ENCODE measurements at places on chromosomes 16 and 17.

DNA sequence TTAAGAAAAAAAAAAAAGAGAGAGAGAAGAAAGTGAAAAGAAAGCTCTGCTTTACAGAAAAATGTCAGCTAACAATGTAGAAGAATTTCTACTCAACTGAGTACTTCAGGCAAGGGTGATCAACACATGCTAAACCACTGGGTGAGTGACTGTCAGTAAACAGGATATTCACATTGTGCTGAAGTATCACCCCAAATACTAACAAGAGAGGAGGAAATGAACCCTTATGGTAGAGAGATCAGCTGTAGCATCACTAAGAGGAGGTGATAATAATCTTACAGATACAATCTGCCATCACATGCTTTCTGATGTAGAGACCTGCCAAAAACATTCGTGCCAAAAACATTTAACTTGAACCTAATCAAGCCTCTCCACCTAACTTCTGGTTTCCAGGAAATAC lies 30.7 kb upstream of the ICAM2 start:
- DNase-seq: no peak

DNA sequence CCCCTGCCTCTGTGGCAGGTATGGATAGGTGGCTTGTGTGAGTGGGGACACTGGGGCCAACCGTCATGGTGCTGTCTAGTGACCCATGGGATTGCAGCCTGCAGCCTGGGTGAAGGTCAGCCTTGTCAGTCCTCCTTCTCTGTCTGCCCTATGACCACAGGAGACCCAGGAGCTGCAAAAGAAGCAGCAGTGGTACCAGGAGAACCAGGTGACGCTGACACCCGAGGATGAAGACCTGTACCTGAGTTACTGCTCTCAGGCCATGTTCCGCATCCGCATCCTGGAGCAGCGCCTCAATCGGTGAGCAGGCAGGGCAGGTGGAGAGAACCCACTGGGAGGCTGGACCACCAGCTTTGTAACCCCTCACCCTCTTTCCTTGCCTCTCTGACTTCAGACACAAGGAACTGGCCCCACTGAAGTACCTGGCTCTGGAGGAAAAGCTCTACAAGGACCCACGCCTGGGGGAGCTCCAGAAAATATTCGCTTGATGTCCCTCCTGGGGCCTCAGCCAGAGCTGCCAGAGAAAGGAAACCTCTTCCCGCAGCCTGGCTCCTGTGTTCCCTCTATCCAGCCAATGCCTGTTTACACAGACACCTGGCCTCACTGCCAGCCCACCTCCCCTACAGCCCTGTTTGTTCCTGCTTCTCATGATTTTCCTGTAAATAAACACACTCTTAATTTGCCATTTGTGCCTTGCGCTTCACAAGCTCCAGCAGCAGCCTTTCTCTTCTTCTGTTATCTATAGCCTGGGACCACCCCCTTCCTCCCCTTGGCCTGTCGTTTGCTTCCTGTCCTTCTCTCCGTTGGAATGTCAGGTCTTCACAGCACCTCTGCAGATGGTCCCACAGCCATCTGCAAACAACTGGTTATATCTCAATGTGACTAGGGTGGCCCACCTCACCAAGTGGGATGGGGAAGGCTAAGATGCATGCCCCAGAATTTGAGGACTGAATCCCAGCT lies 4.5 kb upstream of the KATNB1 start:
- no peak for DNase-seq

DNA sequence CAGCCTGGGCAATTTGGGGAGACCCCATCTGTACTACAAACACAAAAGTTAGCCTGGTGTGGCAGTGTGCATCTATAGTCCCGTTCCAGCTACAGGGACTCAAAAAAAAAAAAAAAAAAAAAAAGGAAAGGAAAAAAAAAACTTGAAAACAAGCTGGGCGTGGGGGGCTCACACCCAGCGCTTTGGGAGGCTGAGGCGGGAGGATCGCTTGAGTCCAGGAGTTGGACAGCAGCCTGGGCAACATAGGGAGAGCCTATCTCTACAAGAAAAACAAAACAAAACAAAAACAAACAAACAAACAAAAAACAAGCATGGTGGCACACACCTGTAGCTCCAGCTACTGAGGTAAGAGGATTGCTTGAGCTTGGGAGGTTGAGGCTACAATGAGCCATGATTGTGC lies 12.9 kb upstream of the CCL17 start:
- no peak for DNase-seq

DNA sequence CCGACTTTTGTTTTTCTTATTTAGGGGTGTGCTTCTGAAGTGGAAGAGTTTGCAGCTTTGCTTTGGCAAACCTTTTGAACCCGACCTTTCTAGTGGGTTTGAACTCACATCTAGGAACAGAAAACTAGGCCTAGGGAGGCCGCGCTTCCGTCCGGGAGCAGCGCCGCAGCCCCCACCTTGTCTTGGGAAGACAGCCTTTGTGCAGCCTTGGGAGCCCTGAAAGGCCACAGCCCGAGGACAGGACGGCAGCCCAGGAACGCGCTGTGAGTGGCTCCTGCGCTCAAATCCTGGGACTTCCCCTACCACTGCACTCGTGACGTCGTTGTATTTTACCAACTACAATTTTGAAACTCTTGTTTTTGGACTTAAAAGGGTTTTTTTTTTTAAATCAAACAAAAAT lies 53.7 kb upstream of the ZNF267 start:
- no peak for DNase-seq

- DNase-seq: no peak
Measured at GRCh38 chr16:65546353-65546791, 424.5 kb upstream of the CDH11 start.

- no peak for DNase-seq
Measured at GRCh38 chr17:22266231-22266630, 573.9 kb downstream of the KCNJ18 start.

GRCh38 chr16:85319208-85319983 lies 207.1 kb upstream of the CIBAR2 start:
- no peak for DNase-seq

DNA sequence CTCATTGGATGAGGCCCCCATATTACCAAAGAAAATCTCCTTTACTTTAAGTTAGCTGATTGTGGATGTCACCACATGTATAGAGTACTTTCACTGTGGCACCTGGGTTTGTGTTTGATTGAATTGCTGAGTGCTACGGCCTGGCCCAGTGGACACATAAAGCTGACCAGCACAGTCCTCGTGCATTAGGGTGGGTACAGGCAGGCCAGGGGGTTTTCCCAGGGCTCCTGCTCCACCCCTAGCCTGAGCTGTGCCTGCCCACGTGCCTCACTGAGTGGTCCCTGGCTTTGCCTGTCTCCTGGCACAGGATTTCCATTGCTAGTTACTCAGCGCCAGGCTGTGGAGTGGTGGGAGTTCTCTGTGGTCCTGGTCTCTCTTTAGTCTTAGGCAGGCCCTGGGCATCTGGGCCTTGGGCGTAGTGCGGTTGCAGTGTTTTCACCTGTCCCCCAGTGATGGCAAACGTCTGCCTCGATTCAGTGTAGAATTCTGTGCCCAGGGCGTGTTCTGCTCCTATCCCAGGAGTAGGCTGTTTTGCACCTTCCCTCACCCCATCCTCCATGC lies 86.0 kb downstream of the RPTOR start:
- DNase-seq: no peak

DNA sequence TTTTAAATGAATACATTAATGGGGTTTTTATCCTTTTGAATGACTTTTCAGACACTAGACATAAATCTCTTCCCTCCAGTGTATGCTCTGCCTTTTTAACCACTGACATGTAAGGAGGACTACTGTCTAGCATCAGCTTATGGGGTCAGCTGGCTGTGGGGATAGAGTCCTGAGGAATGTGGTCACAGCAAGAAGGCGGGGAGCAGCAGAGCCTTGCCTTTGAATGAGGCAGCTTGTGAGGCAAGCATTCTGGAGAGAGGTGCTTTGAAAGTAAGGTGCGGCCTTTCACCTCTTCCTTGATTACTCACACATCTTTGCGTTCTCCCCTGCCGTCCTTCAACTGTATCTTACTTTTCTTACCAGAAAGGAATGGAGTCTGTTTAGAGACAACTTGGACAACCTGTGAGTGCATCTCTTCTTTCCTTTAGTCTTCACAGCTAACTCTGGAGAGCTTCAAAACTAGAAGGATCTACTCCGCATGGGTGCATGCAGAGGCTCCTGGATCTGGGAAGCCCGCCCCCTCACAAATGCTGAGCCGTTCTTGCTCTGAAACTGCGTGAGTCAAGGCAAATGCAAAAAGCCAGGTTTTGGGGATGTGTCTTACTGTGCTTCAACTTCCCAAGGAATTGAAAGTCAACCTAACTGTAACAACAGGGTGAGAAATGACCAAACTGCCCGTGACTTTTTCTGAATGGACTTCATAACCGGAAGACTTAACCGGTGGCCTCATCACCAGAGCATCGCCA lies 49.9 kb downstream of the ADCY7 start:
- DNase-seq: no peak

- DNase-seq: no peak
Measured at GRCh38 chr17:38458521-38458920, 30.3 kb downstream of the ARHGAP23 start.

DNA sequence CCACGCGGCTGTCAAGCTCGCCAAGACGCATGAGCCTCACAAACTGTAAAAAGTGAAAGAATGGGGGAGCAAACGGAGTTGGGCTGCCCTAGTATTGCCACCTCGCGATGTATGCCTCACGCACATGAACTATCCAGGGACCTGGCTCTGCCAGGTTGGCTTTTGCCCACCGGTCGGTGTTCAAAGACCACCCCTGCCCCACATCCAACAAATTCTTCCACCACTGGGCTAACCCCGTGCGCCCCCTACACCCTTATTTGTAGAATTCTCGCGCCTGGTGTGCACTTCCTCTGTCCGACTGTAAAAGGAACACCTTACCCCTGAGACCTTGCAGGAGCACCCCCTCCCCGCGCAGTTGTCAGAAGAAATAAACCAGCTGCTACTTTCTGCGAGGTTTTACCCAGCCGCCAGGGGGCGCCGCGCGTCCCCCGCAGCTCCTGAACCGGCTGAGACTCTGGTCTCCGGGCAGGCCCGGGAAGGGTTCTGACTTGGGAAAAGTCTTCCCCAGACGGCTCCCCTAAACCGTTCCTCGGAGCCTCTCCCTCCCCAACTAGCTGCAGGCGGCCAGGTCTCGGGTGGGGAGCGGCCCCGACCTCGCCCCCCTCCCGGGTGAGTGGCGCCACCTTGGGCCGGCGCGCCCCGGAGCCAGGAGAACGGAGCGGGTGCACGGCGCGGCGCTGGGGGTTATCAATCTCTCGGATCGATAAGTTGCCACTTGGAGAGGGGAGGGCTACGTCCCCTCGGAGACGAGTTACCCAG lies 1.7 kb upstream of the ZNF423 start:
- peak; percentile 31 for DNase-seq

DNA sequence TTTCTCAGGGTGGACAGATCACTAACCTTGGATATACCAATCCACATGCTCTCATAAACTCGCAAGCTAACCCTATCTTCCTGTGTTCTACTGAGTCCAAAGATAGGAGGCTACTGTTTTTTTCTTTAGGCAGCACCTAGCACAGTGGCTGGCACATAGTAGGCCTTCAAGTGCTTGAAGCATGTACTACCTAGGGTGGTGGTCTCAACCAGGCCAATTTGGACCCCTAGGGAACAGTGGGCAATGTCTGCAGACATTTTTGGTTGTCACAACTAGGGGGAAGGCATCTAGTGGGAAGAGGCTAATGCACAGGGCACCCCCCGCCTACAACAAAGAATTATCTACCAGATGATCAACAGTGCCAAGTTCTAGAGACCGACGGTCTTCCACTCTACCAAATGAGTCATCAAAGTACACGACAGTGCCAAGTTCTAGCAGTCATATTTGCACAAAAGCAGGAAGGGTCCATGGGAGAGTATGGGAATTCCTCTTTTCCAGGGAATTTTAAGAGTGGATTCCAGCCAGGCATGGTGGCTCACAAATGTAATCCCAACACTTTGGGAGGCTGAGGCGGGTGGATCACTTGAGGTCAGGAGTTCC lies 390.3 kb downstream of the SLC39A11 start:
- DNase-seq: no peak

GRCh38 chr17:46108550-46109110 lies 84.6 kb downstream of the KANSL1 start:
- no peak for DNase-seq

DNA sequence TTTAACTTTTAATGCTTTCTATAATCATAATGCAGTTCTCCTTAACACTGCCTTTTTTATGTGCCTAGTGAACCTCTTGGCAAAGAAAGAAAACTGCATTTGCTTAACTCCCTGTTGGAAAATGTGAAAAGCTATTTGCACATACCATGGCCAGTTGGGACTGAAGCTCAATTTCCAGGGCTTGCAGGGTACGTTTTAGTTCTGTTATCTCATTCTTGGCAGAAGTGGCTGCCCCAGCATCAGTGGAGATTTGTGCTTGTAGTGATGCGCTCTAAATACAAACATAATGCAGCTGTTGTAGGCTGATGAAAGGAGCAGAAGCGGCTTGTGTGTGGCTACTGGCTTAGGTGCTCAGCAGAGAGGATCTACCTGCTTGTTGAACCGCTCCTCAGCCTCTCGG lies 3.7 kb downstream of the KRT24 start:
- DNase-seq: no peak

DNA sequence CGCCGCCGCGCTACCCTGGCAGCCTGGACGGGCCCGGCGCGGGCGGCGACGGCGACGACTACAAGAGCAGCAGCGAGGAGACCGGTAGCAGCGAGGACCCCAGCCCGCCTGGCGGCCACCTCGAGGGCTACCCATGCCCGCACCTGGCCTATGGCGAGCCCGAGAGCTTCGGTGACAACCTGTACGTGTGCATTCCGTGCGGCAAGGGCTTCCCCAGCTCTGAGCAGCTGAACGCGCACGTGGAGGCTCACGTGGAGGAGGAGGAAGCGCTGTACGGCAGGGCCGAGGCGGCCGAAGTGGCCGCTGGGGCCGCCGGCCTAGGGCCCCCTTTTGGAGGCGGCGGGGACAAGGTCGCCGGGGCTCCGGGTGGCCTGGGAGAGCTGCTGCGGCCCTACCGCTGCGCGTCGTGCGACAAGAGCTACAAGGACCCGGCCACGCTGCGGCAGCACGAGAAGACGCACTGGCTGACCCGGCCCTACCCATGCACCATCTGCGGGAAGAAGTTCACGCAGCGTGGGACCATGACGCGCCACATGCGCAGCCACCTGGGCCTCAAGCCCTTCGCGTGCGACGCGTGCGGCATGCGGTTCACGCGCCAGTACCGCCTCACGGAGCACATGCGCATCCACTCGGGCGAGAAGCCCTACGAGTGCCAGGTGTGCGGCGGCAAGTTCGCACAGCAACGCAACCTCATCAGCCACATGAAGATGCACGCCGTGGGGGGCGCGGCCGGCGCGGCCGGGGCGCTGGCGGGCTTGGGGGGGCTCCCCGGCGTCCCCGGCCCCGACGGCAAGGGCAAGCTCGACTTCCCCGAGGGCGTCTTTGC lies 3.1 kb downstream of the HIC1 start:
- no peak for DNase-seq

DNA sequence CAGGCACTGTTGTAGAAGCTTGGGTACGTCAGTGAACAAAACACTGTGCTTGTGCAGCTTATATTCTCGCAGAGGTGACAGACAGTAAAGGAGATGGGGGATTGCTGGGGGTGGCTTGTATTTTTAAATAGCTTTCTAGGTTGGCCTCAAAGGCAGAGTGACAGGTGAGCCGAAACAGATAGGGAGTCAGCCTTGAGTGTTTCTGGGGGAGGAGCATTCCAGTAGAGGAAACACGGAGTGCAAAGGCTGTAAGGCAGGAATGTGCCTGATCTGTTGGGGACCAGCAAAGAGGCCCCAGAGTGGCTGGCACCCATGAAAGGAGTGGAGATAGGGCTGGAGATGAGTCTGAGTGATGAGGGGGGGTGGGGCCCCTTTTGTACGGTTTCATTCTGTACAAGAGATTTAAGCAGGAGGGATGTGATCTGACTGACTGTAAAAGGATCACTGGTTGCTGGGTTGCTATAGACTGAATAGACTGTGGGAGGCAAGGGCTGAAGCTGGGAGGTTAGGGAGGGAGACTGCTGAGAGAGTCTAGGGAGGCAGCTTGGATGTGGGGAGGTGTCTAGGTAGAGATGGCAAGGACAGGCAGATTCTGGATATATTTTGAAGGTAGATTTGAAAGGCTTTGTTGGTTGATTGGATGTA lies 15.2 kb downstream of the NUP93 start:
- no peak for DNase-seq

All from midbrain (tissue), 1 donor.